ENCODE measurements at places on chromosomes 1 and 21.

- DNase-seq, result no peak
Observed at GRCh38 chr1:61119085-61119484, 36.7 kb downstream of the NFIA start.

GRCh38 chr1:99163671-99164070, 100.6 kb upstream of the PLPPR4 start:
- no peak for DNase-seq

GRCh38 chr1:27658951-27659496, 13.0 kb downstream of the IFI6 start:
- DNase-seq, result no peak

GRCh38 chr1:224163311-224163710, 19.7 kb upstream of the DEGS1 start:
- no peak for DNase-seq

GRCh38 chr1:232590744-232591082, 39.2 kb downstream of the SIPA1L2 start:
- DNase-seq, result no peak

- DNase-seq, result no peak
Observed at GRCh38 chr21:45113543-45113942, 39.2 kb downstream of the ADARB1 start.

DNA sequence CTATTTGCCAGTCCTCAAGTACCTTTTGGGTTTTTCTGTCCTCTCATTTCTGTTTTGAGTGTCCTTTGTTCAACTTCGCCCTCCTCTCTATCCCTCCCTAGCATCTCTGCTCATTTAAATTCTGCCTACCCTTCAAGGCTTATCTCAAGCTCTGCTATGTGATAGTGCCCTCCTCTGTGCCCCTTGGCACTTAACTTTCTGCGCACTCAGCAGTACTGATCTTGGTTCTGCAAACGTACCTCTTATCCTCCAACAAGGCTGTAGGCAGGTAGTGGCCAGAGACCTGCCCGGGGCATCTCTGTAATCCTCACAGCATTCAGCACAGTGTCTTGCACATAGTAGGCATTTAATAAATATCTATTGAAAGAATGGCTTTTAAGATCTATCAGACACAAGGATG, 5.3 kb upstream of the IL20 start:
- DNase-seq, result no peak

DNA sequence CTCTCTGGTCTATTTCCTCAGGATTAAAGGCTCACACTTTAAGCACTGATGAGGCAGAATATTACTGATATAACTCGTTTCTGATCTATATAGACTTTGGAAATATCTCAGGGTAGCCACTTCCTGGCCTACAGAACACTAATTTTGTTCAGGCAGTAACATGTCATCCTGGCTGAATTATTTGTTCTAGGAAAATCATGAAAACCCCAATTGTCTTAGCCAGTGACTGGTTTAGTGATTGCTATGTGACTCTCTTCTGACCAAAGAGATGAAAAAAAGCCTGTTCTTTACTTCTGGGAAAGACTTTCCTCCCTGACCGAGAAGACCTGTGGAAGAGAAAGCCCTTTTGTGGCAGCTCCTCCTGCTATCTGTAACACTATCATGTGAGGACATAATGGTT, 453.7 kb downstream of the SETD4 start:
- no peak for DNase-seq

DNA sequence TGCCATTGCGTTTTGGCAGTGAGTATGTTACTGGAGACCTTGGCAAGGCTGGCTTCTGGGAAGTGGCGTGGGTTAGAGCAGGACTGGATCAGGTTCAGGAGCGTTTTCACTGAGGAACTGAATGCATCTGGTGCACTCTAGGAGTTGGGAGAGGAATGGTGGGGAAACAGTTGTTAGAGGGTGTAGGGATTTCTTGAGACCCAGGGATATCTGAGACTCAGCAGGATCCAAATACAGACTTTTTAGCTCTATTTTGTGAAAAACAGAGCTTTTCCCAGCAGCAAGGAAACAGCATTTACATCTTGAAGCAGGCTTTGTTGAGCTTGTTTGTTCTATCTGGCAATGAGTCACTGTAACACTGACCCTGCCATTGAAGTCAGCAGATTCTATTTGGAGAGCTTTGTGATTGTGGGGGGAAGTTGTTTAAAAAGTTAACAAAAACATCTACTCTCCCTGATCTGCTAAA, 56.9 kb upstream of the NRIP1 start:
- no peak for DNase-seq

- DNase-seq, result no peak
Observed at GRCh38 chr1:161676958-161677689, 14.2 kb downstream of the FCGR2B start.
